ENCODE measurements at places on chromosomes 12 and 14.

GRCh38 chr14:49875640-49876198, 17.2 kb upstream of the ARF6 start:
- no peak for DNase-seq

DNA sequence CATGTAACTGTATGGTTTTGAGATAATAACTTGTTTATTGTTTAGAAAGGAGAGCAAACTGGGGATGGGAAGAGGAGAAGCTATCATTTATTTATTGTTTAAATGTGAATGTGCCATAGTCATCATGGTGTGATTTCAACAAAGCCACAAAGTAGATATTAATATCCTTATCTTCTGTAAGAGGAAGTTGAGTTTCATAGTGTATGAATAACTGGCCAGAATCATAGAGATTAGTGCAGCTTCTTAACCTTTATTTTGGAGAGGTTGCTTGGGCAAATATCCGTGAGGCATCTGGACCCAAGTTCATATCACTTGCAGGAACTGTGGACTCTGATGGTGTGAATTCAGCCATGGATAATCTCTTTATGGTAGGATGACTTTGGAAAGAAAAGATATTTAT, 26.8 kb upstream of the LYZ start:
- DNase-seq, result no peak

DNA sequence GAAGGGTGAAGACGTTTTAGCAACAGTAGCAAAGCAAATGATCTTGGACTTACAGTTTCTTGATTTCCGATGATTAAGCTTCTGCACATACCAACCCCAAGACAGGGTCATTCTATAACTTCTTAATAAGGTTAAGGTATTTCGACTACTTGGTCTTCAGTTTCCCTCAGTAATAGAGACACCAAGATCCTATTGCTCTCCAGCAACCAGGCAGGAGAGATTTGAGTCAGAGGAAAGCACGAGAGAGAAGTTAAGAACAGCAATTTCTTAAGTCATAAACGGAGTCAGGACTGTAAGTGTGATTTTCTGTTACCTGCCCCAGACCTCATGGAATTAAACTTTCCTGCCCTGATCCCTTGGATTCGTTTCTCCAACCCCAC, 215.6 kb downstream of the TTC8 start:
- DNase-seq, result no peak

DNA sequence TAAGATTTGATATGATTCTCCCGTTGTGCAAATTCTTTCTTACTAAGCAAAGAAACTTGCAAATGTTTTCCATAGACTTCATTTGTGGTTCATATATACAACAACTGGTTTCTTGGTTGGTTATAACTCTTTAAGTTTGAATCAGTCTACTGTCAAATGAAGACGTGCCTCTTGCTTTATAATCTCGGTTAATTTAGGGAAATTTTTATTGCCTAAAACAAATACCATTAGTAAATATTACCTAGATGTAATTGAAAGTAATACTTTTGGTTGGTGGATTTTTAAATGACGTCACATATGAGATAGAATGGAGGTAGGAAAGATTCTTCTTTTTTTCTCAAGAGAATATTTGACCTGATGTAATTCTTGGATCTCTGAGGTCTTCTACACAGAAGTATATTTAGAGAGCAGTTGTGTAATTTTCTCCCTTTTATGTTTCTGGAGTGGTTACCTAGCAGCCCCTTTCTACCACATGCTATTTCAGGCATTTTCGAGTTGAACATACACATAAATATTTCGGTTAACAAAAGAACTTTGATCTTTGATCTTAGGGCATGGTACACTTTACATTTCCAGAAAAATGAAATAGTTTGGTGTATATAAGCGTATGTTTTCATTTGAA, 1.7 kb downstream of the ATF7IP start:
- no peak for DNase-seq

DNA sequence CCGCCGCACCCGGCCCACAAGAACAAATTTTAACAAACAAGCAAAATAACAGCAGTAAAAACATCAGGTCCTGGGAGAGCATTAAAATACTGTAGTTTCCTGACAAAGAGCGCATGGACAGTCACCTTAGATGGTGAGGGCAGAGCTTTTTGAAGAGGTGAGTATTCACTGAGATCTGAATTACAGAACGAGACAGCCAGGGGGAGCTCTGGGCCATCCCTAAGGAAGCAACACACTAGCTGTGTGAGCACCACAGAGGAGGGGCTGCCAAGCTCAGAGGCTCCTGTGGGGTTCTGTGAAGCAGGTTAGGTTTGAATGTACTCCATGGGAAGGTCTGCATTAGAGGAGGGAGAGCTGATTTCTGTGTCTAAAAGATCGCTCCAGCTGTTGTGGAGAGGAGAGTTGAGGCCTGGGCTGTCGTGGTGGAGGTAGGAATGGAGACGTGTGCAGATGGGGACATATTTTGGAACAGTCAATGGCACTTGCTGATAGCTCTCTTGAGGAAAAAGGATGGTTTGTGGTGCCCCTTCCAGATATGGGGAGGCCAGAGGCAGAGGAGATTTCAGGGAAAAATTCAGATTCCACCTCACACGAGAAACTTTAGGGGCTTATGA, 72.9 kb downstream of the TRAFD1 start:
- DNase-seq, result peak; percentile 39

Data from ovary (tissue), 10 donors.